ENCODE measurements at places on chromosomes 3 and 15.

- DNase-seq = no peak
Observed at GRCh38 chr15:68378595-68378994, 53.4 kb downstream of the ITGA11 start.

DNA sequence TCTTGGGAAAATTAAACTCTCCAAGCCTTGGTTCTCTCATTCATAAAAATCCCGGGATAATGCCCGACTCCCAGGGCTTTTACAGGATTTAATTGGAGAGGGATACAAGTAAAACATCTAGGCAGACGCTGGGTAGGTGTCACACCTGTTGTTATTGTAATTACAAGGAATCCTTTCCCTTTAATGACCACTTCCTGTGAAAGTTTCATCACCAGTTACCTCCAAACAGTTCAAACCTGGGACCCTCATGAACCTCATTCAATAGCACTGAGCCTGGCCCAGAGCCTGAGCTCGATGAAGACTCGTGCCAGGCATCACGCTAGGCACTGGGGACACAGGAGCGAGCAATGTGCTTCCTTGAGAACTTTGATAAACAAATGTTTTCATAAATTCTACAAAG, 2.1 kb upstream of the RYK start:
- no peak for DNase-seq

DNA sequence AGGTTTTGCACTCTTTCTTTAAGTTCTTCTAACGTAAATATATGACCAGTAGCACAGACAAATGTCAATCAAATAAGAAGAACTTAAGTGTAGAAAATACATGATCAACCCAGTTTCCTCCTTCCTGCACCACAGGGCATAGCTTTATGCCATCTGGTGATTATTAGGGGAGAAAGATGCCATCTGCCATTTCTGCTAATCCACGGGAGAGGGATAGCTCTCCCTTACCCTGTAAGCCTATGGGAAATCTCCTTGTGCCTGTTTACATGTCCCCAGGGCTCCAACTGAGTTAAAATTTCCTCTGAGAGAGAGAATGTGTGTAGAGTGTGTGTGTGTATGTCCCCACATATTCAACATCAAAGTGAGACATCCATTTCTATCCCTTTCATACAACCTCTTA, 135.9 kb downstream of the RSL24D1 start:
- no peak for DNase-seq

GRCh38 chr15:73631915-73632669, 1.1 kb downstream of the NPTN start:
- peak; percentile 35 for DNase-seq

GRCh38 chr3:139239550-139239949, 104.3 kb upstream of the MRPS22 start:
- DNase-seq = no peak

GRCh38 chr3:136957751-136958288, at the start of gene IL20RB:
Gene IL20RB, plus strand, starts transcription at chr3:136957983. Its CDS starts 131 bp downstream, at chr3:136958114.
- no peak for DNase-seq

DNA sequence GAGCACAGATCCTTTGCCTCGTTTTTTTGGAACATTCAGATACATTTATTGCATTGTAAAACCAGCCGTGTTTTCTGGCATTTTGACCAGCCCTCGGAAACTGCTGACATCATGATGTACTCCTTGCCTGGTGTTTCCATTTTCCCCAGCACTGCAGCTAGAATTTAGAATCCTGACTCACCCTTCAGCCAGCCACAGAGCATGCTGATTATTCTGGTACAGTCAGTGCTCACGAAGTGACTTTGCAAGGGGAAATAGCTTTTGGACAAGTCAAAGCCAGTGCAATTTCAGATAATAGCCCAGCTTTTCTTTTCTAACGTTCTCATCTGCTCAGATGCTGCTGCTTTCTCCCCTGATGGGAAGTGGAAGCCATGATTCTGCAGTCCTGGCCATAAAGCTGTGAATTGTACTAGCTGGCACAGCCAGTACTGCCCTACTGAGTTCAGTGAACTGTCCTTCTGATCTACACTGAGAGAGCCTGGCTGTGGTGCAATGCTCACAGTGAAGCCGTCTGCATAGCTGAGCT, 12.1 kb upstream of the CNBP start:
- DNase-seq = no peak

GRCh38 chr3:127036209-127037020, 53.5 kb downstream of the PLXNA1 start:
- no peak for DNase-seq

- peak; percentile 35 for DNase-seq
Observed at GRCh38 chr3:101484805-101485620, 28.0 kb downstream of the SENP7 start.

DNA sequence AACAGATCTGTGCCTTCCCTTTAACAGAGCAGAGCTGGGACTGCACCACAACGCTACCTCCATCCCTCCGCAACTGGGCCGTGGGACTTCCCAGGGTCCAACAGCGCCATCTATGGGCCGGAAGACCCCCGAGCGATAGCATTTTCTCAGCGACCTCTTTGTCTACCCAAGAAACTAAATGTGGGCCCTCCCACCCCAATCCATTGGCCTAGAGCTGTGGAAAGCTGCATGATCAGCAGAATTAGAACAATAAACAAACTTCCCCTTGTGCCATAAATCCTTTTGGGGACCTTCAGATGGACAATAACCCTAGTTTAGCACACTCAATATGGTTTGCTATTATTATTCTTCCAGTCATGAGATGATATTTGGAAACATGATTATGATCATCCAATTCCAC, 74.8 kb upstream of the NTRK3 start:
- no peak for DNase-seq

DNA sequence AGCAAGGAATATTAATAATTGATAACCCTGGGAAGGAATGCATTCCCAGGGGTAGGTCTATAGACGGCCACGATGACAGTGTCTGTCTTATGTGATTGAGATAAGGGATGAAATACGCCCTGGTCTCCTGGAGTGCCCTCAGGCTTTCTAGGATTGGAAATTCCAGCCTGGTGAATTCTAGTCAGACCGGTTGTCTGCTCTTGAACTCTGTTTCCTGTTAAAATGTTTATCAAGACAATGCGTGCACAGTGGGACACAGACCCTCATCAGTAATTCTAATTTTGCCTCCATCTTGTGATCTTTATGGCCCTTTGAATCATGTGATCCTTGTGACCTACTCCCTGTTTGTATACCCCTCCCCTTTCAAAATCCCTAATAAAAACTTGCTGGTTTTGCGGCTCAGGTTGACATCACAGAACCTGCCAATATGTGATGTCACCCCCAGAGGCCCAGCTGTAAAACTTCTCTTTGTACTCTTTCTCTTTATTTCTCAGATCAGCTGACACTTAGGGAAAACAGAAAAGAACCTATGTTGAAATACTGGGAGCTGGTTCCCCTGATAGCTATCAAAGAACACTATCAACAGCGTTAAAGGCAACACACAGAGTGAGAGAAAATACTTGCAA, 183.3 kb downstream of the PDE8A start:
- no peak for DNase-seq

GRCh38 chr3:159253860-159254259, 452.0 kb downstream of the MFSD1 start:
- no peak for DNase-seq

GRCh38 chr3:10294030-10294586, 1.4 kb upstream of the GHRL start:
- DNase-seq = no peak

DNA sequence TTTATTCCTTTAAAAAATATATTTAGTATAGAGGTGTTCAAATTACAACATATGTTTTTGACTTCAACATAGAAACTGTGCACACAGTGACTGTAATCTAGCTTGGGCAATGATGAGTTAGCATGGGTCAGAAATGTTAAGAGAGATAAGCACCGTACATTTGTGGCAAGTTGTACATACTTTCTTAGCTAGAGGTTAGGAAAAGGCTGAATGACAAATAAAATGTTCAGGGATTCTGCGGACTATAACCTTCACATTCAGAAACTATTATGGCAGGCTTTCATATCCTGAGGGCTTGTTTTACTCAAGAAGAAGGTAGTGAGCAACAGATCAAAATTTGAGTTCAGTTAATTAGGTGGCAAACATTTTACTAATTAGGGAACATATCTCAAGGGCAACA, 379.7 kb upstream of the EPHA6 start:
- no peak for DNase-seq

Data from HS-27A (cell line).